ENCODE measurements at places on chromosomes 7 and 10.
A peak's percentile ranks its signal among the peaks of the same experiment; 100 is the strongest.

GRCh38 chr10:20473023-20473760 lies 423.9 kb downstream of the NEBL start:
- no peak for DNase-seq

DNA sequence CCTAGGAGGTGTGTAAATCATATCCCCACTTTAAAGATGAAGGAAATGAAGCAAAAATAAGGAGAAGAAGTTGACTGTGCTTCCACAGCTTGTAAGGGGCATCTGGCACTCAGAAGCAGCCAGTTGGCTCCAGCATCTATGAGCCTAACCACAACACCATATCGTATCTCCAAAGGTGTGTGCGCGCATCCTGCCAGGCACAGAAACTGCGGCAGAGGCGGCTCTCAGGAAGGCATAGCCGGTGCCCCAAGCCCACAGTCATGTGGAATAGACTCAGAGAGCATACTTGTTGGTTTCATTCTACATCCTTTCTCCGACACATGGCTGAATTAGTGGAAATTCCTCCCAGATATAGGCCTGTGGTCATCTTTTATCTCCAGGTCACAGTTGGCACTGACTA lies 423.9 kb downstream of the CALN1 start:
- no peak for DNase-seq

- no peak for DNase-seq
These were observed 410.3 kb downstream of the NEBL start for GRCh38 chr10:20486791-20487190.

DNA sequence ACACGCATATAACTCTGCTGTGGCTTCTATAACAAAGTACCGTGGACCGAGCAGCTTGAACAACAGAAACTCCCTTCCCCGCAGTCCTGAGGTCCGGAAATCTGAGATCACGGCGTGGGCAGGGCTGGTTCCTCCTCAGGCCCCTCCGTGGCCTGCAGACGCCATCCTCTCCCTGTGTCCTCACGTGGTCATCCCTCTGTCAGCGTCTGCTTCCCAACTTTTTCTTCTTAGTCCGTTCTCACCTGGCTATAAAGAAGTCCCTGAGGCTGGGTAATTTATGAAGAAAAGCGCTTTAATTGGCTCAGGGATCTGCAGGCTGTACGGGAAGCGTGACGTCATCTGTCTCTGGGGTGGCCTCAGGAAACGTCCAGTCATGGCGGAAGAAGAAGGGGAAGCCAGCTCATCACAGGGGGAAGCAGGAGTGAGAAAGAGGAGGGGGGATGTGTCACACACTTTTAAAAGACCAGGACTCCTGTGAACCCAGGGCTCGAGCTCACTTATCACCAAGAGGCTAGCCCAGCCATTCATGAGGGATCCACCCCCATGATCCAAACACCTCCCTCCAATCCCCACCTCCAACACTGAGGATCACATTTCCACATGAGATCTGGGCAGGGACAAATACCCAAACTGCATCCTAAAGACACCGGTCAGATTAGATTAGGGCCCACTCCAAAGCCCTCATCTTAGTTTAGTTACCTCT lies 91.2 kb upstream of the INSIG1 start:
- no peak for DNase-seq

- DNase-seq, result no peak
These were observed 108.2 kb downstream of the ANKRD61 start for GRCh38 chr7:6139189-6139996.

DNA sequence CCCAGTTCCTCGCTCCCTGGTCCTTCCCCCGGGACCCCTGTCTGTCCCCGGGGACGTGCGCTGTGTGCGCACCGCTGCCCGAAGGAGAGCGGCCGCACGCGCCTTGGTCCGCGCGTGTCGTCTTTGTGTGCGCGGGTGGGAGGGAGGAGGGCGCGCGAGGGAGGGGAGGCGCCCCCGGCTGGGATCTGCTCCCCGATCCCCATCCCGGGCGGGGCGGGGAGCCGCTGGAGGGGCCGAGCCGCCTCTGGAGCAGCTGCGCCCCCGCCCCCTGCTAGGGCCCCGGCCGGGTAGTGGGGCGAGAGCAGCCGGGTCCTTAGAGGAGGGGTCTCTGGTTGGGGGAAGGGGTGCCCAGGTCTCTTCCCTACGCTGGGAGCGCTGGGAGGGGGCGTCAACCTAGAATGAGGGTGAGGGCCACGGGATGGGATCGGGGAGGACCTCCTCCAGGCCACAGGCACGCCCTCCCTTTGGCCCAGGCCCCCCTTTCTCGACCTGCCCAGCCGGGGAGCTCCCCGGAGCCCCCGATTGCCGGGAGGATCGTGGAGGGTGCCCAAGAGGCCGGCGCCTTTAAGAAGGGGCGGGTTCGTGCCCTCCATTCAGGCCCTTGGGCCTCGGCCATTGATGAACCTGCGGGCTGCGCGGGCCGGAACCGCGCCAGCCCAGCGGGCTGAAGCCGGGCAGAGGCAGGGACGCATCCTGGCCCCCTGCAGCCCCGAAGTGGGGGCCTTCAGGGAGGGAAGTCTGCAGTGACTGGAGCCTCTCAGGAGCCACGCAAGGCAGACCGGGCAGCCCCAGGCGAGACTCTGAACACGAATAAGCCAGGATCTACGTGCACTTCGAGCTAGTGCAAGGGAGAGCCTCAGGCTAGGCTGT lies 678 bp downstream of the SH2B2 start:
- peak; percentile 46 for DNase-seq

DNA sequence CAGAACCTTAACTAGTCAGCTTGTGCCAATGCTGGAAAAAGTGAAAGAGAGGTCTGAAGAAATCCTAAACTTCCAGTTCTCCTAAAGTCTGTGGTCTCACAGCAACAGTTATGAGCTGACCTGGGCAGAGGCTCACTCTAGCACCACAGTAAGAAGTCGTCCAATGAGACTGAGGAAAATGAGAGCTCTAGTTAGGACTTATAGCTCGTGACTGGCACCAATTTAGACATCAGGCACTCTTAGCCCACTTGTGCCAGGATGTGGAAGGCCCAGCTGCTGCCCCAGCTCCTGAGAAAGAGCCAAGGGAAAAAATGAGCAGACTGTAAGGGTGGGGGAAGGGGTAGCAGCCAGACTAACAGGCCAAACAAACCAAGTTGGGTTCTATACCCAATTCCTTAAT lies 7.6 kb downstream of the MMS19 start:
- no peak for DNase-seq

- DNase-seq, result no peak
These were observed 13.4 kb downstream of the RPP30 start for GRCh38 chr10:90885176-90885575.

DNA sequence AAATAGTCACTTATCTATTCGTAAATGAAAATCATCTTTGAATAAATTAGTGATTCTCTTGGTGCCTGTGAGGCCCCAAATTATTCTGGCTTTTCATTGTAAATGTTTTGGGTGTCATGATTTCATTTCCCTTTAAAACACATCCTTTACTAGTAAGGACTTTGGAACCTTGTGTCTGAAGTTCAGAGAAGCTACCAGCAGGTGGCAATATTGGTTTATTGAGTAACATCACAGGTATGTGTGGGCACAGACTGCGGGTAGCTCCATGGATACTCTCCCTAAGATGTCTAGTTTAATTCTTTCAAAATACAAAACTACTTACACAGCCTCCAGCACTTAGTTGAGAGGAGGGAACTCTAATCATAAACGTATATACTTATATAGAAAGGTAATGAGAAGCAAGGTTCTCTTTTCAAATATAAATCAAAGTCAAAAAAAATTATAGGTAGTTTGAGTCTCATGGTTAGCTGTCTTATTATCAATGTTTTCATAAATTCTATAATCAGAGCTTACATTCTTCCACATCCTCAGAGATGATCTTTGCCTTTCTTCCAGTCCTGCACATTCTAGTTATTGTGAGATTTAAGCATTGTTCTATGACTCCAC lies 449.6 kb downstream of the GRM8 start:
- DNase-seq, result peak; percentile 67

DNA sequence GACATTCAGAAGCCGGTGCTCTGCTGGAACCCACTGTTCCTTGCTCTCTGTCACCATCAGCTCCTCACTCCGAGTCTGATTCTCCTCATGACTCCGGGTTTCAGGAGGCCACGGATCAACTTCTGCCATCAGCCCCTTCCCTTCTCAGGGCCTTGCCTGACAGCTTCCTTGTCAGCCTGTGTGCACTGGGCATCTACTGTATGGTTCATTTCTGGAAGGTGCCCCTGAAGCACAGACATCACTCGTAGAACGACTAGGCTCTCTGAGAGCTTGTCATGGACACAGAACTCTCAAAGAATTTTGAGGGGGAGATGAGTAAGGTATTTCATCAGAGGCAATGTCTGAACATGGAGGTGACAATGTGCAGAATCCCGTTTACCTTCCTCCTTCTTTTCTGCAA lies 396.1 kb downstream of the TNS3 start:
- DNase-seq, result no peak

GRCh38 chr10:24358022-24358421 lies 149.1 kb downstream of the KIAA1217 start:
- no peak for DNase-seq

DNA sequence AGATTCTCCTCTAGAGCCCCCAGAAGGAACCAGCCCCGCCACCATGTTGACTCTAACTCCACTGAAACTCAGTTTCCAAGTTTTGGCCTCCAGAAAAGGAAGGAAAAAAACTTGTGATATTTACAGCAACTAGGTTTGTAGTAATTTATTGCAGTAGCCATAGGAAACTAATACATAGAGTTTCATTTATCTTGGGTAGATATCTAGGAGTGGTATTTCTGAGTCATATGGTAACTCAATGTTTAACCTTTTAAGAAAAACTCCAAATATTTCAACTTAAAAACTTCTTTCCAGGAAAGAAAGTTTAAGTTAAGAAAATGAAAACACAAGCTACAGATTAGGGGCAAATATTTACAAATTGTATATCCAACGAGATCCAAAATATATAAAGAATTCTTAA lies 576.7 kb downstream of the KCNMA1 start:
- no peak for DNase-seq

DNA sequence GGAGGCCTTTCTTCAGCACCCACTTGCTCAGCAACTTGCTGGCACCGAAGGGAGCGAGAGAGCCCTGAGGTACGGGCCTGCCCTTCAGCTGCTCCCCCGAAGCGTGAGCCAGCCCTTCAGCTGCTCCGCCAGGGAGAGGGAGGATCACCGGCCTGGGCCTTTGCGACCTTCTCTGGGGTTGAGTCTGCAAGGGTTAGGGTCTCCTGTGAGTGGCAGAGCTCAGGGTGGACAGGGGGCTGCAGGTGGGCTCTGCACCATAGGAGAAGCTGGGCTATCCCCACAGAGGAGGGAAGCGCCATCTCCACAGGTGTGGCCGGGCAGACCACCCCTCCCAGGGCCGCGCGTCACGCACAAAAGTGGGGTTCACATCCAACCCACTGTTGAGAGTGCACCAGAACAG lies 490.6 kb upstream of the FOXK1 start:
- no peak for DNase-seq

GRCh38 chr7:43328785-43329380 lies 216.4 kb downstream of the HECW1 start:
- DNase-seq, result no peak

Data from HAP-1 (cell line).